Kidney epithelial cell (primary cell): ENCODE measurements at places on chromosomes 7 and 10.

DNA sequence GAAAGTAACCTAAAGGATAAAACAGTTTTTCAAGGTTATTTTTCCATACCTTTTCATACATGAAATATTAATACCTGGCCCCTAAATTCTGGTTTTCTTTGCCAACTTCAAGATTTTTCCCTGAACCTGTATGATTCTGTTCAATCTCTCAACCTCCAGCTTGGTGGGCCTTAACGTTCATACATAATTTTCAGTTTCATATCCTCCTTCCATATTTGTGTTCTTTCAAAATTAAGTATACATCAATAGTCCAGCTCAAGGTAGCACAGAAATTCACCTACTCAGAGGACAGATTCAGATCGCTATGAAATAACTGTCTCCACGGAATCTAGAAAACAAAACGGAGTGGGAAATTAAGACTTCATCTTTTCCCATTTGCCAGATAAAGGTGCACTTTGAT, 505.8 kb upstream of the GHITM start:
- no peak for DNase-seq

DNA sequence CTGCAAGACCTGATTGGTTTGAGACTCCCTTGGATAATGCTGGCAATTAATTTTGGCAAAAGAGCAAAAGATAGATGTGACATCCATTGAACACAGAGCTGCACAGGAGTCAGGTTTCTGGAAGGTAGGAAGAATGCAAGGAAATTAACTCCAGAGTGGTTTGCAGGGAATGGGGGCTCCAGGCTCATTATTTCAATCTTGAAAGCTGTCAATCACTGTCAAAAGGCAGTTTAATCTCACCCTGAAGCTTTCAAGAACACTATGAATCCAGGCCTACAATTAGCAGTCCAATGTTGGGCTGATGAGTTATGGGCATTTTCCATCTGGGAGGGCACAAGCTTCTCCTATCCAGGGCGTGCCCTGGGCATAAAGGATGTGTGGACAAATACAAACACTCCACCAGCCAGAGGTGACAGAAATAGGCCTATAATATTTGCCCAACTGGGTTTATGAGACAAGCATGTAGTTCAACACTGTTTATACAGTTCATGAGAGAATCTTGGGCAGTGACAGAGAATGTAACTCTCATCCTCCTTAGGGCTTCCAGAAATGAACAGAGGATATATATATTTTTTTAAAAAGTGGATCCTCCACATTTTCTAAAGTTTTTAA, 80.5 kb downstream of the KCNMA1 start:
- DNase-seq = no peak

GRCh38 chr7:102834999-102835398, 77.8 kb upstream of the LRRC17 start:
- peak; percentile 80 for DNase-seq

- DNase-seq = peak; percentile 67
Measured at GRCh38 chr7:46545790-46546189, 624.7 kb upstream of the IGFBP3 start.

DNA sequence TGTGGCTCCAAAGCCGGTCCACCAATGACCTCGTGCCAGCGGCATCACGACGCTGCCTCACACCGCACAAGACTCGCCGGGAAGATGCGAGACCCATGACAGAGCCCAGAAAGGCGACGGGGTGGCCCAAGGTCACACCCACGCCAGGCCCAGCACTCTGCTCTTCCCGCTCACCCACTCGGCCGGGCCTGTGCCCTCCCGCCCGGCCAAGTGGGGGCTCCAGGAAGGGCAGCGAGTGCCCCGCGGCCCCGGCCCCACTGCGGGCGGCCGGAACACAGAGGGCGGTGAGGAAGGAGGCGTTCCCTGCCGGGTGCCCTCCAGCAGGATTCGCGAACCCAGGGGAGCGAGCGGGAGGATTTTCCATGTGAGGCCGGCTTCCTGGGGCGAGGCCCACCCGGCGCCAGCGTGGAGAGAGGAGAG, 56.3 kb downstream of the PDGFA start:
- DNase-seq = no peak

- no peak for DNase-seq
Measured at GRCh38 chr10:24418532-24418931, 209.6 kb downstream of the KIAA1217 start.

DNA sequence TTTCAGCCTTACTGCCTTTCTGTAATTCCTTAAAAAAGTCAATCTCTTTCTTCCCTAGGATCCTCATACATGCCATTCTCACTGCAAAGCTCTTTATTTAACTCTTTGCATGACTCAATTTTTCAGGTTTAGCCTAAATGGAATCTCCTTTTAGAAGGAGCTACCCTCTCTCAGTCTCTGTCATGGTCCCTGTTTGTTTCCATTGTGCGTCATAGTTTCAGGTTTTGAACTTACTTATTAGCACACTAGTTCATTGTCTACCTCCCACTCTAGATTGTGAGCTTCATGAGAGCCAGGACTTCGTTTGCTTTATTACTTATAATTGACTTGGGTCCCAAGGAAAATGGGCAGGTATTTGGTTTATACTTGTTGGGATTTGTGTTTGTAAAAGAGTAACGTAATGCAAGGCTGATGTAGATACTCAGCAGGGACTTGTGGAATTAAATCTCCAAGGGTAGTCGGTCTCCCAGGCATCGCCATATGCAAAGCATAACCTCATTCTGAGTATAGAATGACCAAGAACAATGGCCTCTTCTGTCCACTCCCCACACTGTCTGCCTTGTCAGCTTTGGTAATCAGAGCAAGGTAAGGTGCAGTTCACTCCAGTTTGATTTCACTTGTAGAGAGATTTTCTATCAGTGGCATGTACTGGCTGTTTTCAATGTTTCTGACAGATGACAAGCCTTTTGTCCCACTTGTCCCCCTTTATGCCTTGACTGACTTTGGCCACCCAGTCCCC, 252.0 kb downstream of the SORCS3 start:
- no peak for DNase-seq

- DNase-seq = no peak
Measured at GRCh38 chr7:101021703-101022102, 1.8 kb downstream of the MUC17 start.

GRCh38 chr7:143516981-143517380, 39.3 kb downstream of the TAS2R41 start:
- DNase-seq = no peak

- DNase-seq = no peak
Measured at GRCh38 chr7:97043281-97043680, 18.6 kb upstream of the DLX5 start.

DNA sequence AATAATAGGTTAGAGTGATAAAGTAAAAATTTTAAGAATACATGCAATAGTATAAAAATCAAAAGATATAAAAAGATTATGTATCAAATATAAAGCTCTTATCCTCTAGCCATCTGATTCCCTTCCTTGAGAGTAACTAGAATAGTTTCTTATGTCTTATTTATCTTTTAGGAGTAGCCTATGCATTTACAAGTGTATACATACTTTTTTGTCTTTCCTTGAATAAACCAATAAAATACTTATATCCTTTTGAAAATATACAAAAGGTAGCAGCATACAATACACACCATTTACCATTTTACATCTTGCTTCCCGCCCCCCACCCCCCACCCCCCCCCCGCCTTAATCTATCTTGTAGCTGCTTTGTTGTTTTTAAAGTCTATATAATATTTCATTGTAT, 31.4 kb downstream of the AHCYL2 start:
- DNase-seq = no peak

- no peak for DNase-seq
Measured at GRCh38 chr10:70584909-70585544, 17.5 kb downstream of the PRF1 start.

DNA sequence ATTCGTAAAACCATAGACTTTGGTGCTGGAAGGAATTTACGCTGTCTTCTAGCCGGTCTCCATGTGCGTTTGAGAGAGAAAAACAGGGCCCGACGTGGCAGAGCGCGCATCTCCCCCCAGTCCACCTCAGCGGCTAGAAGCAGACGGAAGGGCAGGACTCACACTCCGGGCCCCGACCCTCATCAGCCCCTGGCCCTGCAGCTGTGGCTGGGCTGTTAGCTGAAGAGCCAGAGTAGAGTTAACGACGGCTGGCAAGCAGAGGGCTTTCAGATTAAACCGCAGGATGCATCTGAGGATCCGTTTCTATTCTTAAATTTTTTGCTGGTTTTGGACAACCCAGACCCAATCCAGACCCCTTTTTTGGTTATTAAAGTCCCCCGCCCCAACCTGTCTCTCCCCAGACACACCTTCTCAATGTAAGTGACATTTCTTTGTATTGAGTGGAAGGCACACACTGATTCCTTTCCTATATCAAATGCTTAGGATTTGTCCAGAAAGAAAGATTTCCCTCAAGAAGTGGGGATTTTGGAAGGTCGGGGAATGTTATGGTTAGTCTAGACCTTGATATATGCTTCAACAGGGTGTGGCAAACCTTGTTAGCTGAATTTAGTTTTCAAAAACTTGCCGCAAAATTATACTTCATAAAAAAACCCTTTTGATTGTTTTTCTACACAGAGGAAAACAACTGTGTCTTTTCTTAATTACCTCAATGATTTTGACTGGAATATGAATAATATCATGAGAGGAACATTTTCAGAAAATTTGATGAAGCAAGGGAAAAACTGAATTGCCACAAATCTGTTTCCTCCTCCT, 1.7 kb upstream of the TBX20 start:
- DNase-seq = no peak

DNA sequence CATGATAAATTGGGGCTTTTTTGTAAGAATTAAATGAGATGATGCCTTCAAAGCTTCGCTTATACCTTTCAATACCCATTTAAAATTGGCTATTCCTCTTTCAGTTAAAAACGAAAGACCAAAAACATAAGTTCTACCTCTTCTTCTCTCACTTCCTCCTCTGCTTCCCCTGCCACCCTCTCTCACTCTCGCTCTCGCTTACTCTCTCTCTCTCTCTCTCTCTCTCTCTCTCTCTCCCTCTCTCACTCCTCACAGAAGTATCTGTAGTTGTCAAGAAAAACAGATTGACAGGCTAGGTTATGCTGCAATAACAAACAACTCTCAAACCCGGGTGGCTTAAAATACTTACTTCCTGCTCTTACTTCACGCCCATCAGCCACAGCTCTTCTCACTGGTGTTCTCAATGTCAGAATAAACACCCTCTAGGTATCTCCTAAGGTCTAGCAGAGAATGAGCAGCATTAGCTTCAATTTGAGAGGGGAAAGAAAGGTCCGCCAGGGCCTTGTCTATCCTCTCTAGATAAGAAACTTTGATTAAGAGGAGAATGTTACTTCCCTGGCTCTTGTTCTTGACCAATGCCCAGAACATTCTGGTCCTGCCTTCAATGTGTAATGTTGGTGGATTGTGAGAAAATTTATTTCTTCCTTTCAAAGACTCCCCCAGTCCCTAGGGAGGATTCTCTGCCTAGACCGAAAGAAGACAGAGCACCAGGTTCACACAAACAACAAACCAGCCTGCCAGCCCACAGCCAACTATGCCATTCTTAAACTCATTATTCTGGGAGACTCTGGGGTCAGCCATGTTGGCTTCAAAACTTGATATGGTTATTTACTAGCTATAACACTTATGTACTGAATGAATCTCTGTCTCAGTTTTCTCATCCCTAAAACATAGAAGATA, 1028.7 kb downstream of the XPNPEP1 start:
- DNase-seq = no peak

DNA sequence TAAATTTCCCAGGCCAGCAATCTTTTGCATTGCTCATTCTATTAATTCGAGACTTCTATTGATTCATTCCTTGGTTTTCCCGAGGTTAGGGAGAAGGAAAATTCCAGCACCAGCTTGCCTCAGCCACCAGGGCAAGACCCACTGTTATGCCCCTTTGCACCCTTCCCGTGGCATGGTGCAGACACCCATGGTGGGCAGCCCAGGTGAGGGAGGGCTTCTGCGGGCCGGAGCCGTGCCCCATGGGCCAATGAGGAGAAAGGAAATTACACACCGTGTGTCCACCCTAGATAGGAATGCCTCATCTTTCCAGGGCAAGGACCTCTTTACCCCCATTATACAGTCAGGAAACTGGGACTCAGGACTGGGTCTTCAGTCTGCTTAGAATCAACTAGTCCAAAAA, 4.5 kb upstream of the GRID1 start:
- no peak for DNase-seq

DNA sequence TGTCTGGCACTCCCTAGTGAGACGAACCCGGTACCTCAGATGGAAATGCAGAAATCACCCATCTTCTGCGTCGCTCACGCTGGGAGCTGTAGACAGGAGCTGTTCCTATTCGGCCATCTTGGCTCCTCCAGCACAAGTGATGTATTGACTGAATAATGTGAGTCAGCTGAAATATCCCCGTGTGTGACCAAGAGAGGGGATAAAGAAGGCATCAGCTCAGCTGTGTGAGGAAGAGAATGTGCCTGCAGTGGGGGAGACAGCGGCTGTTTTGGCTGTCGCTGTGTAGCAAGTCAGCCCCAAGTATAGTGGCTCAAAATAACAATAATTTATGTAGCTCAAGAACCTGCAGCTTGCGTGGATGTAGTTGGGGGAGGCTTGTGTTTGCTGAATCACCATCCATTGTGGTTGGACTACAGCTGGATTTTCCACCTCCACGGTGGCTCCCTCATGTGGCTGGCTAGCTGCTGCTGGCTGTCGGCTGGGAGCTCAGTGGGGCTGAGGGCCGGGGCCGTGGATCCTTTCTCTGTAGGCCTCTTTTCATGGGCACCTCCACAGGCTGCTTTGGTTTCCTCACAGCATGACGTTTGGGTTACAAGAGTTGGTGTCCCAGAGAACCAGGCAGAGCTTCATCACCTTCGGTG, 434.5 kb downstream of the CCSER2 start:
- no peak for DNase-seq

- DNase-seq = no peak
Measured at GRCh38 chr10:94042834-94043175, 49.1 kb downstream of the PLCE1 start.

DNA sequence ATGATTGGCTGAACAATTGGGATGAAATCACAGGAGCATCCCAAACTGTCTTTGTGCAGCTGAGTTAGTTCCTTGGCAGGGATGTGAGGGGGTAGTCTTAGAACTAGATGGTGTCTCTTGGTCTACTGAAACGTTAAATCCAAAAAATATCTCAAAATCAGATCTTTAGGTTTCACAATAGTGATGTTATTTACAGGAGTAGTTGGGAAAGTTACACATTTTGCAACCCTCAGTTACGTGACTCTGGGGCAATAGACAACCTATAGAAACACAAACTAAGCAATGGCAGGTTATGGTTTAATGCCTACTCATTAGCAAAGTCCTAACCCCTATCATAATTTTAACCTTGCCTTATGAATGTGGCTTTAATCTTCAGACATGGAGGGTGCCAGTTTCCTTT, 24.0 kb downstream of the PKD1L1 start:
- no peak for DNase-seq

GRCh38 chr7:64879086-64879730, 23.9 kb upstream of the ZNF273 start:
- DNase-seq = no peak
